ENCODE measurements at places on chromosomes 6 and 20. TPM values are rescaled to one million over a fixed set of nuclear protein-coding genes. Genes with fewer than 3 reads are reported as not detected.

TREM1 gene
- 1.2 TPM for total RNA-seq

TNNC2 gene
- total RNA-seq: 555 TPM

DPPA5 gene
- total RNA-seq: not detected

GSTA1 gene
- total RNA-seq: 1.4 TPM

BMP2 gene
- 24.1 TPM for total RNA-seq

ASXL1 gene
- total RNA-seq: 84.4 TPM

SPDEF gene
- 0.18 TPM for total RNA-seq

PROCR gene
- total RNA-seq: 22.4 TPM

COL10A1 gene
- 0.82 TPM for total RNA-seq

CDSN gene
- total RNA-seq: not detected

PRRC2A gene
- total RNA-seq: 111 TPM

FAM83C gene
- not detected for total RNA-seq

RXRB gene
- total RNA-seq: 33.6 TPM

POU5F1 gene
- total RNA-seq: 11.4 TPM

PRSS35 gene
- 21.8 TPM for total RNA-seq

ARFGEF3 gene
- total RNA-seq: 8.1 TPM

TBC1D20 gene
- total RNA-seq: 30.1 TPM

EYA4 gene
- 27.3 TPM for total RNA-seq

LY6G6D gene
- not detected for total RNA-seq

DYNLT2 gene
- total RNA-seq: 3.3 TPM

FRMD1 gene
- total RNA-seq: 6.9 TPM

BTNL2 gene
- total RNA-seq: not detected

PACSIN1 gene
- total RNA-seq: 0.29 TPM

Measured in metanephros (tissue), 2 donors.